ENCODE measurements at places on chromosomes 6 and 20.
A peak's percentile ranks its signal among the peaks of the same experiment; 100 is the strongest.

DNA sequence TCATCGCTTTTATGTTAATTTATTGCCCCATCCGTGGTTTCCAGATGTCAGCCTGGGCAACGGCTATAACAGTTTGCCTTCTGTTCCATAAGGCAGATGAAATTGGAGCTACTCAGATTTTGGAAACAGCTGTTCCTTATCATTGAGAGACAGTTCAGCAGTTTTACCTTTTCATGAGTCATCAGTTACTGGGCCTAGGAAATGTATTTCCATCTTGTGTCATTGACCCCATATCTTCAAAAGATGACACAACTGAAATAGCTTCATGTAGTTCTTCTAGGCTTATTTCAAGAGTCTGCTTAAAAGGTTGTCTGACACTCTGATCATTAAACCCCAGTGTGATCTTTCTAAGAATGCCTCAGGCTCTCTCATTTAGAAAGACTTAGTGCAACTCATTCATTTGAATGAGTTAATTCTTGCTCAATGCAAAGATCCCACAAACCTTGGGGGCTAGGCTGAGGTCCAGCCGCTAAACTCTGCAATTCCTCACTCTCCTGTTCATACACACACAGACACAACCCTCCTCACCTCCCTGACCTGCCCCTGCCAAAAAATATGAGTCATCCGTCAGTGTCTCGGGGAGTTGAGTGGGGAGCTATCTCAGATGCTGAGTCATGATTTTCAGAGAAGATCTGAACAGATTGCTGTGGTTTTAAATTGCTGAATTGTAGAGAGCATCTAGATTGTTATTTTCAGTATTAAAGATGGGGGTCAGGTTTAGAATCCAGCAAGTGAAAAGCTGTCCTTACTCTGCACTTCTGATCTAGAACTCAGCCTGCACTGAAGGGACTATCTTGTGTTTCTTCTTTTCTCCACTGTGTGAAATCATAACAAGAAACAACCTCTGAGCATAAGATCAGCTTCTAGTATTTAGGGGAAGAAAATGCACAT lies 61.8 kb downstream of the RPP40 start:
- peak; percentile 52 for DNase-seq

DNA sequence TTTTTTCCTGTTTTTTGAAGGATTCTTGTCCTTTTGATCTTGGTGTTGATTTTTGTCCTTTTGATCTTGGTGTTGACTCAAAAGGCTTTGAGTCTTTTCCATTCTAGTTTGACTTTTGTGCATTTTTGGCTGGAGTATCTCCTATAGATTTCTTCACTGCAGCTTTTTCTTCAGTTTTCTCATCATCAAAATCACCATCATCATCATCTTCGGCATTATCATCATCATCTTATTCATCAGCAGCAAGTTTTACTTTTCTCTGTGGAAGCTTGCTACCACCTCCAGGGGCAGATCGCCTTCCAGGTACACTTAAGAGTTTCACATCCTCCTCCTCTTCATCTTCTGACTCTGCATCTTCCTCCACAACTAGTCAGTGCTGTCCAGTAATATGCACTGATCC lies 56.5 kb upstream of the MCHR2 start:
- DNase-seq, result no peak

DNA sequence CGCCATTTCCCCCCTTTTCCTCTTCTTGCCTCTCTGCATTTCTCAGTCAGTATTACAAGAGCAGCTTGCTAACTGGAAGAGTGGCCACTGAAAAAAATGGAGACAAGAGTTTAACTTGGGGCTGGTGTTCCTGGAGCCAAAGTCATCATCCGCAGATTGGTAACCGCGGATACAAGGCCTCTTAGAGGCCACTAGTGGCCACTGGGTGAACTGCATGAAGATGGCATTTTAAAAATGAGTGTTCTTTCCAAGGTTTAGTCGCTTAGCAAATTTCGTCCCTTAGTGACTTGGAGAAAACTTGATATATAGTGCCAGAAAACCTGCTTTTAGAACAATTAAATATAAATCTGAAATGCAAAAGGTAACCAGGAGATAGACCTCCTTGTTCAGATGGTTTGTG lies 4.8 kb downstream of the F13A1 start:
- peak; percentile 39 for DNase-seq

GRCh38 chr20:14219801-14220461 lies 117.5 kb downstream of the FLRT3 start:
- DNase-seq, result no peak

GRCh38 chr6:84633771-84634170 lies 130.6 kb downstream of the TBX18 start:
- DNase-seq, result no peak

- DNase-seq, result peak; percentile 91
These were observed at the start of the genes CYP39A1 and SLC25A27 for GRCh38 chr6:46652603-46653438. CYP39A1 (minus strand) TSS chr6:46652818; CDS start chr6:46652582, 236 bp downstream. SLC25A27 (plus strand) TSS chr6:46652975; CDS start chr6:46653193, 218 bp downstream.

GRCh38 chr20:20530428-20531151 lies 162.7 kb downstream of the INSM1 start:
- DNase-seq, result no peak

DNA sequence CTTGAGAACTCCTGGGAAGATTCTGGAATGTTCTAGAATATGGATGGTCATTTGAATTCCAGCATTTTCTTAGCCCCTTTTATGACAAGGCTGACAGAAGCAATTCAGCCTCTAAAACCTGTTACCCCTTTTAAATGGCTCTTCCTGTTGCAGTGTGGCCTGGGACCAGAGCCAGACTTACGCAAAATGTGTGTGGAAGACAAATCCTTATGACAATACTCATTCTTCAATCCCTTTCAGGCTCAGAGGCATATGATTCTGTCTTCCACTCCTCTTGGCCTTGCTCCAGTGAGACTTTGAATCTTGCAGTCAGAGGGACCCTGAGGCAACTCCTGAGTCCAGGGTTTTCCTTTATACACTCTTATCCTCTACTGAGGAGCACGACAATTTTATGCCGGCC lies 287.0 kb downstream of the CLIC5 start:
- no peak for DNase-seq

DNA sequence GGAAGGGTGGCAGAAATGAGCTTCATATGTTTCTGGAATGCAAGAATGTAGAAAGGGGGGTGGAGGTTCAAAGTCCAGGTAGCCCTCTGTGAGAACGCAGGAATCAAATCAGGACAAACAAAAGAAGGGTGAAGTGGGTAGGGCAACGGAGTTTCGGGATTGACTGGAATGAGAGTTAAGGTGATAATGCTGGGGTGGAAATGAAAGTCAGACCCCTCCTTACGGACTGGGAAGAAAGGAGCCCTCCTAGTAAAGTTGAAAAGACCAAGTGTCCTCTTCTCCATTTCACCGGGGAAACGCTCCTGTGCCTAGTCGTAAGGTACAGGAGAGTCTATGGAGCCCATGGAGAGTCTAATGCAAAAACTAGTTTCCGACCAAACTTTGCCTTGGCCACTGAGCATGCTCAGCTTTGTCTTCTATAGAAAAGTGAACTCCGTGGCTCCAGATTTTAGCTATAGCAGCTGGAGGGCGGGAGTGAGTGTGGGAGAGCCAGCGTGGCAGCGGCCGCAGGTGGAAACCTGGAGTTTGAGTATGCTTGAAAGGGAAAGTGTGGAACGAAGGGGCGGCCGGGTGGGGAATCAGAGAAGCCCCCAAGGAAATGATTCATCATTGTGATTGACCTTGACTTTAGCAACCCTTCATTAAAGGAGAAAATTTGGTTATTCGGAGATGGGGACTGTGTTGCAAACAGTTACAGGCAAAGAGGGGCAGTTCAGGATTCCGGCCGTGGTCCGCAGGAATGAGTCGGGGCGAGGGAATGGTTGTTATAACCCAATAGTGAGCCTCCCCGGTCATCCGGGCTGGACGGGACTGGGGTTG lies 1.3 kb upstream of the LRRC1 start:
- DNase-seq, result peak; percentile 48

GRCh38 chr20:47544852-47545251 lies 43.2 kb downstream of the NCOA3 start:
- no peak for DNase-seq

DNA sequence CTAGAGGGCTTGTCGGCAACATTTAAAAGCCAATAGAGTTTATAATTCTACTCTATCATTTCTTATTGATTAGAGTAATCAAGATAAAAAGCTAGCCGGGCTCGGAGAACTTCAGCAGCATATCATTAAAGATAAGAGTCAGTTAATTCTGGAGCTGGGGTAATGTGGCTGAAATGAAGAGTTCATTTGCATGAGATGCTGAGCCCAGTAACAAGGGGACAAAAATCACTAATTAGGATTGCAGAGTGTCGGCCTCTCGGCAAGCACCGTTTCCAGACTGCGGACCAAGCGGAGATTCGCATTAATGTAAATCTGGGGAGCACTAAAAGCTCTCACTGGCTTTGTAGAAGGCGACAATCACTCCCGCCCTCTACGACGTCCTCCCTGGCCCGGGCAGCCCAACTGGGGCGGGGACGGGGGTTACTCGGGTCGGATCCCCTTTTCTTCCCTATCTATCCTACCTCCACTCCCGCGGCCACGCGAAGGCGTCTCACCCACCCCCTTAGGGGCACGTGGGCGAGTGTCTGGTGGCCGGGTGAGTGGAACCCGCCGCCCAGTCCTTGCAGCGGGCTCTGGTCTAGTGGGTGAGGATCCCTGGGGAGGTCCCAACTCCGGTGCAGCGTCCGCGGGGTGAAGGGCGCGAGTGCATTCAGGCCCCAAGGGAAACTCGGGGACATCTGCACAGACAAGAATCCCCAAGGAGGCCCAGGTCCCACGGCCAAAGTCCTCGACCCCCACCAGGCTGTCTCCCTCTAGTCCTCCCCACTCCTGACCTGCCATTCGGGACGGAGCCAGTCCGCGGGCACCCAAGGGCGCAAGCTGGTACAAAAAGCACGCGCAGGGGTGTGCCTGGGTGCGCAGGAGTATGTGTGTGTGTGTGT lies 42.2 kb upstream of the OSTM1 start:
- DNase-seq, result no peak

DNA sequence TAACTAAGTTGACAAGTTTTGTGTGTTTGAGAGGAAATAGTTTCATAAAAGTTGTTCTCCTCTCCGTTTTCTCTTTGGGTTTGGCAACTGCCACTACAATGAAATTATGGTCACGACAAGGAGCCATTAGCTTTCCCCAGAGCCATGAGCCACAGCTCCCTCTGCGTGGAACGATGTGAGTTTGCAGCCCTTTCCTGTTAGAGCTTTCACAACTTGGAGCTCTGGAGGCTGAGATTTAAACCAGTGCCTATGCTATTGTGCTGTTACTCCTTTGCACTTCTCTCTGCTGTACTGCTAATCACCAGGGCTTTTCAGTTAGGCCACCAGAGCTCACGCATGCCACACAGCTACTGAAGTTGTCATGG lies 29.3 kb upstream of the TXNDC5 start:
- no peak for DNase-seq

DNA sequence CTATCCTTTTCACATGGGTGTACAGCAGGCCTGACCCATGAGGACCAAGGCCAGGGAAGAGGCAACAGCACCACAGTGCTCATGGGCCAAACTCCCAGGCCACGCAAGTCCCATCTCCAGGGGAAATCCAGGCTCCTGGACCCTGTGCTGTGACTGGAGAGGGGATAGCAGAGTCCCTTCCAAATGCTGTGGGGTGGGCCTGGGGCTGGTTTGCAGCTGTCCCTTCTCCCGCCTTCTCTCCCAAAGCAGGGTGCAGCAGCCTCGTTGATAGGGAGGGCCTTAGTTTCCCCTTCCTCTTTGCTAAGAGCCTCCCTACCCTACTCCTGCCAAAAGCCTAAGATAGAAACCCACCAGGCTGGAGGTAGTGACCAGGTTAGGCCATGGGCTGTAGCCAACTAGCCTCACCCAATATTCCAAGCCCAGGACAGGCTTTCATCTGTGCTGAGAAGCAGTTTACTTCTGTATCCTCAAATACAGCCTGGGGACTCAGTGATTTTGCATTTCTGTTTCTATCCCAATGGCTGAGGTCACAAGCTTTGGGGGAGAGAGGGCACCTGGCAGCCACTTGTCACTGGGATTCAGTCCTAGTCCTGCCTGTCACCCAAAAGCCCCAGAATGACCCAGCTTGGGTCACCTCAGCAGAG lies 1.4 kb downstream of the CTSZ start:
- DNase-seq, result no peak

DNA sequence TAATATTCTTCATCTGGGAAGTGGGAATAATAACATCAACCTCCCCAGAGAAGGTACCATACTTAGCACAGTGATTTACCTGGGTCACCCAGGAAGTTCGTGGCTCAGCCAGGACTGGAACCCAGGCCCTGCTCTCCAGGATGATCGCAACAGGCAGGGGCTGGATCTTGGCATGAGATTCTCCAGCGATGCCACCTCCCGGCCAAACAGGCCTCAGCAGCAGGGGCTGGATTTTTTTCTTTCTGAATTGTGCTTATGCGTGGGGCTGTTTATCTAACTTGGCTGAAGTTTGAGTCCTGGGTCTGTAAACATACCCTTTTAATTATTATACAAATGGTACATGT lies 129.5 kb upstream of the PTPN1 start:
- DNase-seq, result no peak

- peak; percentile 62 for DNase-seq
These were observed 6.2 kb downstream of the CST11 start for GRCh38 chr20:23446505-23446904.

DNA sequence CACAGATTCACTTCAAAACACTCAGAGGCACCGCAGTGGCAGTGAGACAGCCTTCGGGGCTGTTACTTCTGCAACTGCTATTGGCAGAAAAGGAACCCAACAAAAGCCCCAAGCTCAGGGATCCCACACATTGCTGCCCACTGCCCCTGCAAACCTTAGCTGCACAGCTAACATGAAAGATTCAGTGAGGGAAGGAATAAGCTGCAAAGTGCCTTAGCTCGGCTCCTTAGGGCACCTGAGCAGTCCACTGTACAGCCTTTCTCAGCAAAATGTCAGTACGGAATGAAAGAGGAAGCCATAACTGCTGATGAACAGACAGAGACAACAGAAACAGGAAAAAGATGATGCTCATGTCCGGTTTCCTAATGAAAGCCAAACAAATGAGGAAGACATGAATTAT lies 179.7 kb upstream of the SHLD1 start:
- DNase-seq, result no peak

All from GM10248 (cell line).